ENCODE measurements at places on chromosomes 3 and 15.

DNA sequence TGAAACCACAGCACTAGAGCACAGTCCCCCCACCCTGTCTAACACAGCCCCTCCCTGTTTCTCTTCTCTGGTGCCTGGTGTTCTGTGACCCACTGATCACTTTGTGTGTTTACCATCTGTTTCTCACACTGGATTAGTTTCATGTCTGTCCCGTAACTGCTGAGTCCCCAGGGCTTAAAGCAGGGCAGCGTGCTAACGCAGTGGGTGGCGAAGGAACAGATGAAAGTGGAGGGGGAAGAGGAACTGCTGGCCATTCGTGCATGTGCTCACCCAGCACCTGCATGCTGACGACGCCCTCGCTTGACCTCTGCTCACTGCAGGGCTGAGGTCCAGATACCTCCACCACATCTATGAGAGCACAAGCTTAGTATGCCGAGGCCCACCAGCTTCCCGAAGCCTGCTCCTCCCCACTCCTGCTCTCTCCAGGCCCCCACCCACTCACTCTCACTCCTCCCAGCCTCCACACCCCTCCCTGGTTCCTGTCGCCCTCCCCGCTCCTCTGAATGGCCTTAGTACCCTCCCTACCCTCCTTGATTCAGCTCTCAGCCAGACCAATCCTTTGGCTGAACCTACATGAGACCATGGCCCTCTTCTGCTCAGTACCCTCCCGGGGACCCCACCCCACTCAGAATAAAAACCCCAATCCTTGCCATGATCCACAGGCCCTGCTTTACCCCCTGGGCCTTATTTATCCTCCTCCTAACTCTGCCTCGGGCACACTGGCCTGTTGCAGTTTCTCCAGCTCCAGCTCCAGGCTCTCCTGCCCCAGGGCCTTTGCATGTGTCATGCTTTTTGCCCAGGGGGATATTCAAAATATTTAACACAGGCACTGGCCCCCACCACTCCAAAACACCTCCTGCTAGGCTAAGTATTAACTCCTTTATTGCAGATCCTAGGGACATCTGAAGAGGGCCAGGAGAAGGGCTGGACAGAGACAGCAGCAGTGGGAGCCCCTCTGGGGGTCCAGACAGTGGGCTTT, 15.1 kb upstream of the IQSEC1 start:
- no peak for DNase-seq

DNA sequence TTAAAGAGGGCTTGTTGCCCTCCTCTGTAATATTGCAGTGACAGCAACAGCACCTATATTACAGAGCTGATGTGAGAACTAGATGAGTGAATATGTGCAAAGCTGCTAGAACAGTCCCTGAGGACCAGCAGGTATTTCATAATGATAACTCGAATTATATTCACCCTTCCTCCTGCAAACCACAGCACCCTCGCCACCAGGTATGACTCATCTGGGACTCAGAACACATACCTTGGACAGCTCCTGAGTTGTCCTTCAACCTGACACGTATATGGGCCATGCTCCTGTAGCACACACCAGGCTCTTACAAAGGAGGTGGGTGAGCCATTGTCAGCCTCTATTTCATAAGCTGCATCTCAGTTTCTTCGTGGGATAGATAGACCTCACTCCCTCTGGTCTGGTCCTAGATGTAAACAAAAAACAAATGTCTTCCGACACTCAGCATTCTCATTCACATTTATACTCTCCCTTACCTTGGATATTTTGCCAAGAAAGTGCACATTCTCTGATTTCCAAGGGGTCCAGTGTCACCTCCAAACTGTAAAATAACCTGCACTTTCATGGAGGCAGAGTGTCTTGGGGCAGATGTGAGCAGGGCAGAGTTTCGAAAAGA, 124.5 kb downstream of the TLE3 start:
- DNase-seq, result no peak

DNA sequence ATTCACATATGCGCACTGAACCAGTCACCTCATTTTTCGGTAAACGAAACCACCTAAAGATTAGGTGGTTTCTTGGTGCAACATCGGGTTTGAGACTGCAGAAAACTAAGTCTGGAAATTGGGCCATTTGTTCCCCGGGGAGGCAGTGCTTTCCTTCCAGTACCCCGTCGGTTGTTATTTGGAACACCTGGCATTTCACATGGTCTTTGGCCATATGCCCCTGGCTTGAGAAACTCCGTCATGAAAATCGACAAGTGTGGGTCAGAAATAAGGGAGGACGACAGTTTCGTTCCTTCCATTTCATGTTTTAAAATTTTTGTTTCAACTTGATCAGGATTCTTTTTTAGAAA, 544 bp upstream of the GATM start:
- no peak for DNase-seq

DNA sequence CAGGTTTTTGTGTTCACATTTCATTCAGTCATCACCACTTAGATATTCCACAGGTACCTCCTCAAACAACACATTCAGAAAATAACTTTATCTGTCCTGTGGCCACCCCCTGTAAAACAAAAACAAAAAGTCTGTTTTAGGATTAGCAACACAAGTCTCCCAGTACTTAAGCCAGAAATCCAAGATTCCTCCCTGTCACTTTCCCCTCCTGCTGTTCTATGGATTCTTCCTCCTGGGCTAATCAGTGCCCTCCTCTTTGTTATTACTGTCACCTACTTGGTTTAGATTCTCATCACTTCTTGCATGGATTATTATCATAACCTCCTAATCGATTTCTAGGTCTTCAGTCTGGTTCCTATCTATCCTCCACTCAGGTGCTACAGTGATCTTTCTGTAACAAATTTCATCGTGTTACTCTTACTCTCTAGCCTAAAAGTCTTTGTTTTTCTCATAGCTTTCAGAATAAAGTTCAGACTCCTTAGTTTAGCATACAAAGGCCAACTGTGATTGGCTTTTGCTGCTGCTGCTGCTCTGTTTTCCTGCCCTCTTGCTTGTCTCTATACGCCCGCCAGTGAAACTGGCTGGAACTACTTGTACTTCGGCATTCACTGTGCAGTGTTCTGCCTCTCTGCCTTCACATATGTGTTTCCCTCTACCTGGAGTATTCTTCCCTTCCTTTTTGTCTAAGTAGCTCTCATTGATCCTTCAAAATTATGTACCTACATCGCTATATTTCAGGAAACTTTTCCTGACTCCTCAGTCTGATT, 32.2 kb downstream of the PPP2R3A start:
- no peak for DNase-seq

- no peak for DNase-seq
Observed at GRCh38 chr3:88997260-88997659, 110.2 kb upstream of the EPHA3 start.

GRCh38 chr3:148971401-148972163, 19.8 kb upstream of the GYG1 start:
- no peak for DNase-seq

- DNase-seq, result no peak
Observed at GRCh38 chr3:153866901-153867300, 254.3 kb upstream of the ARHGEF26 start.

GRCh38 chr15:87167055-87167454, 1087.4 kb downstream of the AGBL1 start:
- DNase-seq, result no peak

DNA sequence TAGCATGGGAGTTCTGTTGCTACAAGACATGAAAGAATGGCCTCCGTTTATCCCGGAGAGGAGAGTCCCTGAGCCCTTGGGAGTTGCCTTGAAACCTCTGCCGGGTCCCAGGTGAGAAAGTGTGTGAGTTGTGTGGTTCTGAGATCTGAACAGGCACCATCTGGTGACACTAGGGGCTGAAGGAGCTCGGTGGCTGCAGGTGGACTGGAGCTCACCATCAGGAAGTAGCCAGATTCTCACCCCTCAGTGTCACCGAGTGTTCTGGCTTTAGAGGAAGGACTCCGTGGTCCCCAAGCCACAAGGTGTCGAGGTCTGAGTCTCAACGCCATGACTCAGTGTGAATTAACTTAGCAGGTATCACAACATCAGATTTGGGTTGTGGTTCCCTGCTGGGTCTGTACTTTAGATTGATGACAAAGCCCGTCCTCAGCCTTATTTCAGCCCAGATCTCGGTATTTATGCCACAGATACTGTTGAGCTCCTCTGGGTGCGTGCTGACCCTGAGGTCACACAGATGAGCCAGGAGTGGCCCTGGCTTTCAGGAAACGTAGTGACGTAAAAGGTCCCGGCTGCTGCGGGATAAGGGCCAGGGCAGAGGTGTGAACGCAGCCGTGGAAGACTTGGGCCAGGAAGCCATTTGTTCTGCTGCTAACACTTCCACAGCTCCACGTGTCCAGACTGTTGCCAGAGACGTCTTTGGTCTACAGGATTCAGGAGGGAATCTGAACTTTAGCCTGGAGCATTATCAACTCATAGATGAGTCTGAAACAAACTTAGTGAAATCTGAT, 54.4 kb downstream of the PGPEP1L start:
- DNase-seq, result no peak

DNA sequence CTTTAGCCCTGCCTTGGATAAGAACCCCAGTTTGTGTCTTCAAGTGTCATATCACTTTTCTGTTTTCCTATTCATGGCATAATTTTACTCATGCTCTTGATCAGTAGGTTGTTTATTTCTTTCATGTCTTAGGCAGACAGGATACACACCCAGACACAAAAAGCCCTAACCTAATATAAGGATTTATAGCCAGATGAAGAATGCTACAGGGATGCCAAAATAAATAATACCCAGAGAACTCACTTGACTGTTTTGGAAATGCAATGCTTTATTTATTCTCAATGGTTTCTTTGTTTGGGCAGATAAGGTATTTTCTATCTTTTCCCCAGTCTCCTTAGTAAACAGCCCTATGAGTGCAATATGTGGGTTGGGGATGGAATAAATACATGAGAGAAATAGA, 424.0 kb upstream of the PDZRN3 start:
- no peak for DNase-seq

DNA sequence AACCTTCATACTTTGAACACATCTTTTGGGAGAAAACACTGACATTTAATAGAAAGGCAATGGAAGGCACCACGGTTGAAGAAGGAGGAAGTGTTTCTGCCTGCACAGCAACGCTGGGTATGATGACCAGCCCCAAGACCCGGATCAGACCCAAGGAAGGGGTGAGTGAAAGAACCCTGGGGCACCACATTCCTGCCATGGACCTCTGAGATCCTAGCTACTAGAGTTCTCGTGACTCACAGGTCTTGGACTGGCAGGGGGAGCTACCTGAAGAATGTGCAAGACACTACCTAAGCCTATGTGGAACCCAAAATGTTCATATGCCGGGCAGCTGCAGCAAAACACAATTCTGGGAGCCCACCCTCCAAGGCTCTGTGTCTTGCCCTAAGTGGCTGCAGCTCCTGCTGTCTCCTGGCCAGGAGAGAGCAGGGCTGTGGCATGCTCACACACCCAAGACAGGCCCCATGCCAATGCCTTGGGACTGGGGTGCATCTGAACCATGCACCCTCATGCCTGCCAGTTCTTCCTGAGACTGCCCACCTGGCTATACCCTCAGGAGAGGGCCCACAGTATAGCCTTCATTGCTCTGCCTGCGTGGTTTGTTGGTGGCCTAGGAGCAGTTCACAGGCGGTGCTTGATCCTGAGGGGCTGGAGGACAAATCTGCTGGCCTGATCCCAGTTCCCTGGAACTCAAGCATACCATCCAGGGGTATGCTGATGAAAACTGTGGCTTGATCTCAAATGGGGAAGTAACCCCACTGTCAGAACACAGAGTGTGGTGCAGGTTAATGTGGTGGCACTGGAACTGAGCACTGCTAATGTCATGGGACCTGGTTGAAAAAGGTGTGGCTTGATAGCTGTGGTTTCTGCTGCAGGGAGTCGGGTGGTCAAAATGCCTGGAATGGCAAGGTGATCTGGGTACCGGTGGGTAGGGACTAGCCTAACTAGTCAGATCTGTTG, 353.3 kb upstream of the ARHGEF26 start:
- DNase-seq, result no peak

DNA sequence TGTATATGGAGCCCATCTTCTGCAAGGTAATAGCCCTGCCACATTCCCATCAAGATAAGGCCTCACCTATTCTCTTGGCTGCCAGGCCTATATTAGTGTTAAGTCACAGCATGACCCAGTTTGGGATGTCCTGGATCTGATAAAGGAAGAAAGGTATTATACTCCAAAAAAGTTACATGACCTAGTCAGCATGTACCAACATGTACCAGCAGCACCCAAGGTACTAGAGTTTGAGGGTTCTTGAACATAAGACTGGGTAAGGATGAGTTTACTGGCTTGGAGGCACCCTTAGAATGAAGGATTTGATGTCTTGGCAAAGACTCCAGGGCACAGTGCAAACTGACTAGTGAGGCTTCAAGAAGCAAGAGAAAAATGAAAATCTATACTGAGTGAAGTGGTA, 232.5 kb downstream of the SQOR start:
- no peak for DNase-seq
